Ureter (tissue), 1 donor: ENCODE measurements at places on chromosomes 16 and 17.

- DNase-seq = no peak
Measured at GRCh38 chr17:48551214-48551555, 6.3 kb upstream of the HOXB2 start.

GRCh38 chr17:79923974-79924638 is 84.9 kb upstream of the CBX4 start:
- DNase-seq = no peak

GRCh38 chr16:81706327-81707295 is 72.5 kb upstream of the PLCG2 start:
- no peak for DNase-seq

GRCh38 chr17:63116228-63116627 is 150.2 kb downstream of the TANC2 start:
- DNase-seq = no peak

GRCh38 chr17:45883063-45883462 is 11.3 kb upstream of the MAPT start:
- no peak for DNase-seq
